ENCODE measurements at places on chromosomes 16 and 17.
A peak's percentile ranks its signal among the peaks of the same experiment; 100 is the strongest.

DNA sequence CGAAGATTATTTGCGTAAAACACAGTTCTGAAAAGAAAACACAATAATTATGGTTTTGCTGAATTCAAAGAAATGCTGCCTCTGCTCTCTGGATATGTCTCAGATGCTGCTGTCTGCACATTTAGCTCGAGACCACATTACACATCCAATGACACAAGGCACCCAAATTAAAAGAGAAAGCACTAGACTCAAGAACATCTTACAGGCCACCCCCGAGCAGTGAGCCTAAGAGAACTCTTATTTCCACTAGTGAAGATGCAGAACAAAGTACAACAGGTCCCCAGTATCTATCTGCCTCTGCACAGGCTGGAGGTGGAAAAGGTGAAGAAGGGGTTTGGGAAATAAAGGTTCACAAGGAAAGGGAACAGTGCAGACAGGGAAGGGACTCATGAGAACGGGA lies 33.5 kb downstream of the GRB2 start:
- DNase-seq: no peak

DNA sequence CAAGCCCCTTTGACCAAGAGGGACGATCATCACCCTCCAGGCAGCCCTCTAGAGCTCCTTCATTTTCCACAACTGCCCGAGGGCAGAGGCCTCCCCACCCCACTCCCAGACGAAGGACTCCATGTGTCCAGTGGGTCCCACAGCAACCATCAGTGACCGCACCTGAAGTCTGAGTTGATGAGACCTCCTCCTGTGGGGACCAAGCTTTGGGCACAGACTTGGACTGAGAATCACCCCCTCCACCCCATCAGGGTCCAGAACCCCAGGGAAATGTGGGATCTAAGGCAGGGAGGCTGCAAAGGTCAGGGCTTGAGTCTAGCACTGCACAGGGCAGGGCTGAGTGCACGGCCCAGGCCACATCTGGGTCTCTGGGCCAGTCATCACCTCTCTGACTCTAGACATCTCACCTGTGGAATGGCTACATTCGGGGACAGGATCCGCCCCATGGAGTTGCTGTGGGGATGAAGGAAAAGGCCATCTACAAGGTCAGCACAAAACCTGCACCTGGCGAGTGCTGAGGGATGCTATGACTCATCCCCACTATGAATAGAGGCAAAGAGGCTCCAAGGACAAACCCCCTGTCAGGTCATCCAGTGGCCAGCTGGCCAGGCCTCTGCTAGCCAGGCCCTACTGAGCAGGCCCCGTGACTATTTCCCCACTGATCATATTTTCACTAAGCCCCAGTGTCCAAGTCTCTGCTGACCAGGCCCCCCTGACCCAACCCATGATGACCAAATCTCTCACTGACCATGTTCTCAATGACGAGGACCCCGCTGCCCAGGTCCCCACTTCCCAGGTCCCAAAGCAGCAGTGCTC lies 38.4 kb downstream of the TNFRSF13B start:
- peak; percentile 31 for DNase-seq

- DNase-seq: no peak
Measured at GRCh38 chr17:15291674-15292361, 26.7 kb upstream of the PMP22 start.

GRCh38 chr16:75506574-75506973 lies 11.3 kb upstream of the CHST6 start:
- DNase-seq: no peak

DNA sequence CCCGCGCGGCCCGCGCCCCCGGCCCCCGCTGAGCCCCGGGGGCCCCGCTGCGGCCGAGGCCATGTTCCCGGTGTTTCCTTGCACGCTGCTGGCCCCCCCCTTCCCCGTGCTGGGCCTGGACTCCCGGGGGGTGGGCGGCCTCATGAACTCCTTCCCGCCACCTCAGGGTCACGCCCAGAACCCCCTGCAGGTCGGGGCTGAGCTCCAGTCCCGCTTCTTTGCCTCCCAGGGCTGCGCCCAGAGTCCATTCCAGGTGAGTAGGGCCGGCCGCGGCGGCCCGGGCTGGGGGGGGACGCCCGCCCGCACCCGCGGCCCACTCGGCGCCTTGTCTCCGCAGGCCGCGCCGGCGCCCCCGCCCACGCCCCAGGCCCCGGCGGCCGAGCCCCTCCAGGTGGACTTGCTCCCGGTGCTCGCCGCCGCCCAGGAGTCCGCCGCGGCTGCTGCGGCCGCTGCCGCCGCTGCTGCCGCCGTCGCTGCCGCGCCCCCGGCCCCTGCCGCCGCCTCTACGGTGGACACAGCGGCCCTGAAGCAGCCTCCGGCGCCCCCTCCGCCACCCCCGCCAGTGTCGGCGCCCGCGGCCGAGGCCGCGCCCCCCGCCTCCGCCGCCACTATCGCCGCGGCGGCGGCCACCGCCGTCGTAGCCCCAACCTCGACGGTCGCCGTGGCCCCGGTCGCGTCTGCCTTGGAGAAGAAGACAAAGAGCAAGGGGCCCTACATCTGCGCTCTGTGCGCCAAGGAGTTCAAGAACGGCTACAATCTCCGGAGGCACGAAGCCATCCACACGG lies 504 bp downstream of the MAZ start:
- DNase-seq: peak; percentile 82

- peak; percentile 29 for DNase-seq
Measured at GRCh38 chr17:44187131-44187899, 543 bp downstream of the TMUB2 start.

DNA sequence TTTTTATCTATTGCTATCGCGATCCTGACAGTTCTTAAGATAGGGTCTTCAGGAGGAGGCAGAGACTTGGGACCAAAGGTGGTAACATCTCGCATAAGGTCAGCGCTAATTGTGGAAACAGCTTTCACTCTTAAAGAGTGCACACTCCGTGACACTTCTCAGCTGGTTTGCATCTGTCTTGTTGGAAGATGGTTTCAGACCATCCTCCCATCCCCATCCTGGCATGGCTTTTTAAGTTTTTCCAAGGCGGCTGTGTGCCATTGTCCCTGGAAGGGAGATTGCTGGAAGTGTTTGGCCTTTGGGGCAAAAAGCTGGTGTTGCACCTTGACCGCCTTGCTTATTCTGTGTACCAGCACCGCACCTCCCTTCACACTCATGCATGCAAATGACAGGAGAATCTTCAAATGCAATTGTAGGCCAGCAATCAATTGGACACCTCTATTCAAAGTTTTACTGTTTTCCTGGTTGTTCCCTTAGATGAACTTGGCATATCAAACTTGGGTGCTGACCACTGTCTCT lies 1.5 kb downstream of the SOCS7 start:
- DNase-seq: no peak

GRCh38 chr16:10325783-10326543 lies 59.9 kb upstream of the ATF7IP2 start:
- DNase-seq: peak; percentile 45

DNA sequence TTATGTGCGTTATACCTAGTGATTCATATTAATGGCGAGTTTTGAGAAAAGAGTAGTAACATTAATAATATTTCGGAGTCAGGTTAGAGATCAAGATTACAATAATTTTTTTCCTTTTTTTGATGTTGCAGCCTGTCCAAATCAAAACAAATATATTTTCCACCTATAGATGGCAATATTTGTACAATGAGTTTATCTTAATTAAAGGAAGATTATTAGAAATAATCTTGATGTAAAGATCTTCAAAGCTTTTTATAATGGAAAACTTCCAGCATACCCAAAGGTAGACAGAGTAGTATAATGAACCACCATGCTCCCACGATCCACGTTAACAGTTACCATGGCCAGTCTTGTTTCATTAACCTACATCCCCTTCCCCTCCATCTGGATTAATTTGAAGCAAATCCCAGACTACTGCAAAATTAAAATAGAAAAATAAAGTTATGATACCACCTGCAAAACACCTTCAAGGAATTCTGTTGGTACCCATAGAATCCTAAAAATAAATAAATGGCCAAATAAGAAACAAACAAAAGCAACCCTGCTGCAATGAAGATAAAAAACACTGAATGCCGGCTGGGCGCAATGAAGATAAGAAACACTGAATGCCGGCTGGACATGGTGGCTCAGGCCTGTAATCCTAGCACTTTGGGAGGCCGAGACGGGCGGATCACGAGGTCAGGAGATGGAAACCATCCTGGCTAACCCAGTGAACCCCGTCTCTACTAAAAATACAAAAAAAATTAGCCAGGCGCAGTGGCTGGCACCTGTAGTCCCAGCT lies 46.5 kb upstream of the GINS3 start:
- DNase-seq: no peak

GRCh38 chr17:64291268-64291851 lies 28.3 kb upstream of the TEX2 start:
- DNase-seq: peak; percentile 72

DNA sequence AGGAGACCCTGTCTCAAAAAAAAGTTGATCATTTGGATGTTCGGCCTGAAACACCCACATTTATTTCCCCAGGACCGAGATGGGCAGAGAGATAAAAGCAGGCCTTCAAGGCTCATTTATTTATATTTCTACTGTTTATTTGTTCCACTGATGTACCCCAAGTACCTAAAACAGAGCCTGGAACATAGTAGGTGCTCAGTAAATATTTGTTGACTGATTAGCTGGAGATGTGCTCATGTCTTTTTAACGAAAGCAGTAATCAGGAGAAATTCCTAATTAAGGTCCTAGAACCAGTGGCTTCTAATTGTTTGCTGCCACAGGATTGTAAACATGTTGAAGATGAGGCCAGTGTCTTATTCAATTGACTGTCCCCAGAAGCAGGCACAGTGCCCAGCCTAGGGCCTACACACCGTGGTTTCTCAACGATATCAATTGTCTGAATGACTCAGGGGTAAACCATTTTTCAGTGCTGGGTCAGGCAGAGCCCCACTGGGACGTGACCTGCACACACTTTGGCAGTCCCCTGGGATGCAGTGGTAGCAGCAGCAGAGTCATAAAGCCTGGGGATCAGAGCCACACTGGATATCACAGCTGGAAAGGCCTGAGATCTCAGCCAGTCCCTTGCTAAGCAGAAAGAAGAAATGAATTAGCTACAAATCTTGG lies 34.8 kb downstream of the SOST start:
- DNase-seq: no peak

All from RPMI8226 (cell line).